Left kidney (tissue), 8 donors: ENCODE measurements at places on chromosomes 2 and 18. TPM values are rescaled to one million over a fixed set of nuclear protein-coding genes. Genes with fewer than 3 reads are reported as not detected.

GRCh38 chr2:11129598-11130449 lies 25.4 kb upstream of the SLC66A3 start:
- peak; percentile 86 for DNase-seq

- no peak for DNase-seq
Measured at GRCh38 chr2:202773301-202773973, 98.1 kb downstream of the ICA1L start.

DNA sequence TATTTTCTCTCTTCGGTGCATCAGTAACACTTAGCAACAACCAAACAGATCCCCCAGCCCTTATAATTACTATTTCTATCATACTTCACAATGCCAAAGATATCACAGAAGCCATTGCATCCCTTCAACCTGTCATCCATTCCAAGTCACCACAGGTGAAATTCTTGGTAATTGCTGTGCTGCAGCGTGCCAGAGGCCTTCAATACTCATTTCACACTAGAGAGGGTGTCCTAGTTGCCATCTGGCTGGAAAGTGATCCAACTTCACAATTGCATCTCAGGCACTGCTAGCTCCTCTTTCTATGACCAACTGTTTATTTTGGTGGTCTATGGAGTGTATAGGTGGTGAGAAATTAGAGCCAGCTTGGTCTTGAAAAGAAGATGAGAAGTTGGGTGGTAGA lies 131.2 kb downstream of the NUP35 start:
- no peak for DNase-seq

Gene UGT1A10
- polyA plus RNA-seq: not detected
